ENCODE measurements at places on chromosomes 3 and 15.

DNA sequence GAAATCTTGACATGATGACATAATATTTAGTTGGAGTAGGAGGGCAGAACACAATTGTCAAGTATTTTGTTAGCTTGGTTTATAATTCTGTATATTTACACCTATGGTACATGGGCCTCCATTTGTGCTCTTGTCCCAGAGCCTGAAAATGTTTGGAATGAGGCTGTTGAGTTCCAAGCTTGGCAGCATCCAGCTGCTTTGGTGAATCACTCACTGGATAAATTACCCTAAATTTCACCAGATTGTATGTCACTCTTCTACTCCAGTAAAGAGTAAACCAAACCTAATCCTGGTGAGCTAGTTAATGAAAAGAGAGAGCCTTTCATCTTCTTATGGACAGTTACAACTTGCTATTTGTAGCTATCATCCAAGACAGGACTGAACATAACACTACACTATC is 928.7 kb downstream of the DIPK2A start:
- DNase-seq, result no peak

DNA sequence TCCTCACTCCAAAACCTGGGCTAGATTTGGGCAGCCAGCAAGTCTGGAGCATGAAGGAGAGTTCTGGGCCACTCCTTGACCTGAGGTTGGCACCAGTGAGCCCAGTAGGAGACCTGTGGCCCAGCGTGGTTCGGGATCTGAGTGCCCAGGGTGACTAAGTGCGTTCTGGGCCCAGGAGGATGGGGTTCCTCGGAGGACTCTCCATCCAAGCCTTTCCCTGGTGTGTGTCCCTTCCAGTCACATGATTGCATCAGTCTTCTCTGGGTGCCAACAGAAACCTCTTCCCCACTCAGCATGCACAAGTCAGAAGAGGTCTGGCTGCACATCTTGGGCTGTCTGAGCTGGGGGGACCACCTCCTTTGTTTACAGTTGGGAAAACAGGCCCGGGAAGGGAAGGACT is 14.9 kb downstream of the TMEM43 start:
- DNase-seq, result no peak

- no peak for DNase-seq
Measured at GRCh38 chr3:177811835-177812234, 614.6 kb upstream of the TBL1XR1 start.

DNA sequence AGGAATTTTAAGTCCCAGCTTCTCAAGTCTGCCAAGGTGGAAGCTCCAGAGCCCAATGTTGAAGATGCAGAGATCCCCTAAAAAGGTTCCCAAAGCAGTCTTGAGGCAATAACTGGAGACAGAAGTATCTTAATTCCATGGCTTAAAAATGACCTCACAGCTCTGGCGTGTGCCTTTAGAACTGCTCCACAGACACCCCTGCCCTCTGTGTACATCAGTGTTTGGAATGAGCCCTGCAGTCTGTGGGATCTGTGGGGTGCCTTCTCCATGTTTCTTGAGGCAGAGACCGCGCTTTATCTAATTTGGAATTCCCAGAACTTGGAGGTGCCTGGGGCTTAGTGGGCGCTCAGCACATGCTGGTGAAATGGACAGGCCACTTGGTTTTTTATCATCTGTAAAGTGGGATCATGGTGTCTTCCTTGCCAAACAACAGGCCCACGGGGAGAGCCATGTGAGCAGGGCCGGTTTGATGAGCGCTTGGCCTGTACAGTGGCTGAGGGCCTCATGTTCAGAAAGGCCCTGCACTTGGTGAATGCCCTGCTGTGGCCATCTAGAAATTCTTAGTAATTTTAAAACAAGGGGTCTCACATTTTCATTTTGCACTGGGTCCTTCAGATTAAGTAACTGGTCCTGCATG is 7.1 kb downstream of the ITGA11 start:
- no peak for DNase-seq

DNA sequence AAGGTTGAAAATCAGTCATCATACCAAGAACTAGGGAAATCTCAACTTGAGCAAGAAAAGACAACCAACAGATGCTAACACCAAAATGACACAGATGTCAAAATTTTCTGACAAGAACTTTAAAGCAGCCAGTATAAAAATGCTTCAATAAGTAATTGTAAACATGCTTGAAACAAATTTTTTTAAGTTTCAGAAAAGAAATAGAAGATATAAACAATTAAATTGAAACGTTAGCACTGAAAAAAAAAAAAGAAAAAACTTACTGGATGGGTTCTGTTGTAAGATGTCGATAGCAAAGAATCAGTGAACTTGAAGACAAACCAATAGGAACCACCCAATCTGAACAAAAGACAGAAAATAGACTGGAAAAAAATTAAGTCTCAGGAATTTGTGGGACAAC is 8.0 kb downstream of the MYD88 start:
- DNase-seq, result no peak

GRCh38 chr3:59756934-59757333 is 707.1 kb upstream of the CFAP20DC start:
- no peak for DNase-seq

DNA sequence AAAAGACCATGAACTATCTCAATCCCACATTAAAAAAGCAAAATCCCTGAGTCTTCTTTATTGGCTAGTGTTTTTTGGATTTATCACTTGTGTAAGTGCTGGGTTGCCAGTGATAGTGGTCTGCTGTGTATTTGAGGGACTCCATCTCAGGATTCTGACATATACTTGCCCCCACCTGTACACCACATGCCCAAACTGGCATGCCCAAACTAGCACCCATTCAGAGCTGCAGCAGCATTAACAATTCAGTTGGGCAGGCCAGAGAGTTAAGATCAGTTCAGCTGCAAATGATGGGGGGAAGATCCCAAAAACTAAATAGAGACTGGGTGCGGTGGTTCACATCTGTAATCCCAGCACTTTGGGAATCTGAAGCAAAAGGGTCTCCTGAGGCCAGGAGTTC is 6.3 kb upstream of the TIPIN start:
- no peak for DNase-seq

DNA sequence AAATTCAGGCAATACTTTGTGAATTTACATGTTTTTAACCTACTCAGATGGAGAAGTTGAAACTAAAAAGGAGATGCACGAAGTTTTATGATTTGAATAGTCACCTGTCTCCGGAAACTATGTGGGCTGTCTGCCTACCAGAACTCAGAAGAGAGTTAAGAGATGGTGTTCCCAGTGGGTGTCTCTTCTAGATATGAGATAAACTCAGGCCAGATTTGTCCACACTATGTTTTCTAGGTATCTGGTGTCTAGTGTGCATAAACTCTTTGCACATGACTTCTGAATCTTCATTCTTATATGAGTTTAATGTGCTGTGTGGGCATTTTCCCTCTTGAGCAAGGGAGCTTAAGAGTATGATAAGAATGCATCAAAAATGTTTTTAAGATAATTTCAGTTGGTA is 222.8 kb downstream of the FOXP1 start:
- no peak for DNase-seq

DNA sequence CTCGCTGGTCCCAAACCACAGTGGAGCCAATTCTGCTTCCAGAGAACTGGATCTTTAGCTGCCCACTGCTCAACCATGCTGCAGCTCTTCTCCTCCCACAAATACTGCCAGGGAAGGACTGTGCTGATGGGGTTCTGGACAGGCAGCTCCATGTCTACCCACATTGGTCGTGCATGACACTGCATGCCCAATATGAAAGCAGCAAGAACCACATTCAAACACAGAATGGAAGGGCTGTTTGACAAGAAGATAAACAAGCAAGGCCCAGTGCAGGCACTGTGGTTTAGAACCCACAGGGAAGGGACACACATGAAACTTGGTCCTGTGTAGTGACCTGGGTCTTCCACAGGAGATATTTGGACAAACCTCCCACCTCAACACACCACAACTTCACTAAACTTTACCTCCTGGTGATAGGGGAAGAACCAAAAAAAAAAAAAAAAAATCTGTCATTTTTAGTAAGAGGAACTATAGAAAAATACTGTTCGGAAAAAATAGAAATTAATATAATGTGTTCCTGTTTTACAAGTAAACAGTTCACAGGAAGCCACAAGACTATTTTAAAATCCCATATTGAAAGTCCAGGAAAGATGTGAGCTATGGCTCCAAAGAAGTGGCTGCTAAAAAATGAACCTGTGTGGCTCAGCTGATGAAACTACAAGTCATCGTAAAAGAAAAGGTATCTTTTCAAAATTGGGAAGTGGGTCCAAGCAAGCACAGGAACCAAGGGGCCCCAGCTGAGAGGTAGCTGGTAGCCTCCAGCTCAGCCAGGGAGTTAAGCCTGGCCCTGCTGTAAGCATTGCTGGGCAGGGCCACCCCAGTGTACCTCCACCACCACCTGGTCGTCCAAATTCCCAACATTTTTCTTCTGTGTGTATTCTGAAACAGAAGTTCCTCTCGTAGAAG is 77.7 kb upstream of the ACAN start:
- no peak for DNase-seq

DNA sequence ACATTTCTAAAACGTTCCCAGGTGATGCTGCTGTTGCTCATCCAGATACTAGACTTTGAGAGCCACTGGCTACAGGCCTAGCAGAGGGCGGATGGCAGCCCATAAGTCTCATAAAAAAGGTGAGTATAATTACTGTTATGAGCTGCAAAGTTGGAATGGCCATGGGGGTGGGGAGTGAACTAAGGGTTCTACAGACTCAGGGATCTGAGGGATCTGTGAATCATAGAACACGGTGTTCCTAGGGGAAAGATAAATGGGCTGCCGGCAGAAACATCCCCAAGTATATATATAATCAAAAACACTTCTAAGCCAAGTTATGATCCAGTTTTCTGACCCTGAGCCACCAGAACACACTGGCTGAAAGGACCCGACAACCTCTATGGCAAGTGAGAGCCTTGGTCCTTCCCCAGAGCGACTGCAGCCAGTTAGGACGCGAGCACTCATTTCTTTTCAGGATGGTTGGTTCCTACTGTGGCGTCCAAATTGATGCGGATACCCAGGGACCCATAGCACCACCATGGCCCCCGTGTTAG is 7.9 kb upstream of the SYNM start:
- no peak for DNase-seq

- no peak for DNase-seq
Measured at GRCh38 chr3:46703013-46703520, 1.9 kb downstream of the TMIE start.

- no peak for DNase-seq
Measured at GRCh38 chr3:73473898-73474416, 150.8 kb downstream of the PDZRN3 start.

GRCh38 chr3:133991209-133991608 is 38.5 kb downstream of the SLCO2A1 start:
- DNase-seq, result no peak

- DNase-seq, result no peak
Measured at GRCh38 chr3:157582637-157582973, 79.4 kb upstream of the VEPH1 start.
